RCC 7860 (cell line): ENCODE measurements at places on chromosomes 6 and 20.

DNA sequence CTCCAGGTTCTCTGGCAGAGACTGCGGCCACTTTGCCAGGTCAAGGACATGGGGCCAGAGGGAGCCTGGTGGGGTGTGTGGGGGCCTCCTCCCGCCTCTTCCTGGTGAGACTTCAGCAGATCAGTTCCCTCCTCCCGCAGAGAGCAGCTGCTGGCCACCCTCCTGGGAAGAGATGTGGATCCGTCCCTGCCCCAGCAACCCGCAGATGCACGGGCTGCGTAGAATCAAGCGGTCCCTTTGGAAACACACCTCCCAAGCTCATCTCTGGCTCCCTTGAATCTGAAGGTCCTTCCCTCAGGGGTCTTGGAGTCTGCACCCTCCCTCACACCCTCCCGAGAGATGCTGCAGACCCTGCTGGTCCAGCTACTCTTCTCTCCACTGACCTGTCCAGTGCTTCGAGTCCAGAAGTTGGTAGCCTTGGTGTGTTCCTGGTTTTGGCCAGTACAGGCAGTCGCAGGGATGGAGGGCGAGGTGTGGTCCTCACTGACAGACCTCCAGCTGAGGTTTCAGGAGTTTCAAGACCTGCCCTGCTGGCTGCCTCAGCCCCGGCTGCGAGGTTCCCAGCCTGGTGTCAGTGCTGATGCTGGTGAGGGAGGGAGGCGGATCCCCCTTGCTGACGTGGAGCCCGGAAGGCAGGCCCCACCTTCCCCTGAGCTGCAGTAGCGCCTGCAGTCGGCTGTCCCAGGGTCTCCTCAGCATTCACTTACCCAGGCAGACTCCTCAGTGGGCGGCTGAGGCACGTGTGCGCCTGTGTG, at the start of gene NPBWR2:
NPBWR2 (minus strand) TSS at position 585 of the 755 bp plus-strand sequence. CDS start 734 bp downstream, outside the sequence.
- DNase-seq: no peak

GRCh38 chr6:7809346-7809745, 83.4 kb downstream of the BMP6 start:
- DNase-seq: no peak

GRCh38 chr6:142802124-142802523, 142.9 kb downstream of the HIVEP2 start:
- DNase-seq: peak; percentile 91

DNA sequence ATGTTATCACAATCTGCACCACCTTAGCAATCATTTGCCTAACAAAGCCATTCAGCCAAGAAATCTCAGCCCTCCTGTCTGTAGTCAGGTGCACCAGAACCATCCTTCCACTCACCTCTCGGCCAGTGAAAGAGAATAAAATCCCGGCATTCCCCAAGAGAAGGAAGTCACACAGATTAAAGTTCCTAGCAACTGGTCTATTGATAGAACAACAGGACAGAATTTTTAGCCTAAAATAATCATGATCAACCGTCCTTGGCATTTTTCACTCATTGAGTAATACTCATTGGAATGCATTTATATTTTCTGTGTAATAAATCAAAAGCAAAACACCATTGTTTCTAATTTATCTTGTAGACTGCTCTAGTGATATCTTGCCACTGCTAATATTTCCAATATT, 85.7 kb upstream of the CDH4 start:
- DNase-seq: peak; percentile 21

DNA sequence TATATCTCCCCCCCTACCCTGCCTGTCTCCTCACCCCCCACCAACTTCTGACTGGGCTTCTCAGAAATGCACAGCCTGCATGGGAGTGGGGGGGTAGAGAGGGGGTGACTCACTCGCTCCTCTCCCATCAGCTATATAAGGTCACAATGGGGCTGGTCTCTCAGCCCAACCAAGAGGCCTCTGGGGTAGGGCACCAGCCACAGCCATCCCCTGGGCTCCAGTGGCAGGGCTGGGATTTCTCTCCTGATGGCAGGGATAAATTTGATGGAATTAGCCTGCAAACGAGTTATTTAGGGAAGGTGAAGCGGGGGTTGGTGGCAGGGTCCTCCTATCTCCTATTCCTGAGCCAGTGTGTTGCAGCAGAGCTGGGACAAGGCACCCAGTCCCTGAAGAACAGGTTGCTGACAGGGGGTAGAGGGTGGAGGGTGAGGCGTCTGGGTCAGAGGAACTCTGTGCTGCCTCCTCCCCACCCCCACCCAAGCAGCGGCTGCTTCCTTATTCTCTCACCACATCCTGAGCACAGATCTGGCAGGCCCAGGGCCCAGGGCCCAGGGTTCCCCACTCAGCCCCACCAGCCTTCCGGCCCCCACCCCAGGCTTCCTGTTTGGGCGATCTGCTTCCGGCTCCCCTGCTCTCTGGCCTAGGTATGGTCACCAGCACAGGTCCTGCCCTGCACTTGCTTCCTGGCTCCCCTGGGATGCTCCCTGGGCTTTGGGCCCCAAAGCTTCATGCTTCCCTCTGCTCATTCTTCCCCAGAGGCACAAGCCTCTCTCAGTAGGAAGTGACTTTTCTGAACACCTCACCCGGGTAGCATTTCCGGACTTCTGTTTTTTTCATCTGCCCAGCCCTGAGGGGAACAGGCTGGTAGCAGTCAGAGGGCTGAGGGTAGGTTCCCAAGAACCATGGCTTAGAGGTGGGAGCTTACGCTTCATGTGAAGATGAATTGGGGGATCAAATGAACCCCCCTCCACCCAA, 4.0 kb downstream of the PPP1R18 start:
- DNase-seq: peak; percentile 79

DNA sequence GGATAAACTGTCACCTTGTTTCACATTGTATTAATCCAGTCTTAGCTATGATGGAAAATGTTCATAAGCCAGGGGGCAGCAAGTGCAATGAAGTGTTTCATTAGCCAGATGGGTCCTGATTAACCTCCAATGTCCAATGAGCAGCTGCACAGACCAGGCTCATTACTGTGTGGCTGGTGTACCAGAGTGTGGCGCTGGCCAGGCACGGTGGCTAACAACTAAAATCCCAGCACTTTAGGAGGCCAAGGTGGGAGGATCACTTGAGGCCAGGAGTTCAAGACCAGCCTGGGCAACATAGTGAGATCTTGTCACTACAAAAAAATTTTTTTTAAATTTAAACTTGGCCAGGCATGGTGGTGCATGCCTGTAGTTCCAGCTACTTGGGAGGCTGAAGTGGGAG, 201.7 kb upstream of the FOXQ1 start:
- DNase-seq: no peak

DNA sequence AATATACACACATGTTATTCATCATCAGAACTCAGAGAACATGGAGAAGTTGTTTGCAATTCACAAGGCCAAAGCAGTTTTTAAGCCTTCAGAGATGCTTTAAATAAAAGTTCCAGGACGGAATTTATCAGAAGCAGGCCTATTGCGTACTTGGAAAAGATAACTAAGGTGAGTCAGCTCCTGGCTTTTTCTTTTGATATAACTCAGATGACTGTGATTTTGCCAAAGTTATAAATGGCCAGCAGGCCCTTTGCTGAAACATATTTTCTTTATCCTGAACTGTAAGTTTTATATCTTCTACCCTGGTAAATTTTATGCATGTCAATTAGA, 55.0 kb upstream of the PLCB1 start:
- DNase-seq: no peak

DNA sequence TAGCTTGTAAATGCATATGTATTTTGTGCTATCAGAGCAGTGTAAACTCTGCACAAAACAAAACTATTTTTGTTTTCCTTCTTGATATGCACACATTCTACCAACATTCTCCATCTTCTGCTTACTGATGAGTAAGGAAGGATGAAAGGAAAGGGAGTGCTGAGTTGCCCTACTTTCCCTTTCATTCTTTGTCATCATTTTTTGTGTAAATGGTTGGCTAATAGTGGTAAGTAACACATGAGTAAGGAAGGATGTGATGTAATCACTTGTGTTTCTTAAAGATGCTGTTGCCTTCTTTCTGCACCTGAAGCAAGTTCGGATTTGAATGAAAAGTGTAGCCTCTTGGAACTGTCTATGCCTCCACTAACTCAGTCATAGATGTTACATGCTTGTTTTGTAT, 4.6 kb upstream of the REV3L start:
- peak; percentile 33 for DNase-seq

DNA sequence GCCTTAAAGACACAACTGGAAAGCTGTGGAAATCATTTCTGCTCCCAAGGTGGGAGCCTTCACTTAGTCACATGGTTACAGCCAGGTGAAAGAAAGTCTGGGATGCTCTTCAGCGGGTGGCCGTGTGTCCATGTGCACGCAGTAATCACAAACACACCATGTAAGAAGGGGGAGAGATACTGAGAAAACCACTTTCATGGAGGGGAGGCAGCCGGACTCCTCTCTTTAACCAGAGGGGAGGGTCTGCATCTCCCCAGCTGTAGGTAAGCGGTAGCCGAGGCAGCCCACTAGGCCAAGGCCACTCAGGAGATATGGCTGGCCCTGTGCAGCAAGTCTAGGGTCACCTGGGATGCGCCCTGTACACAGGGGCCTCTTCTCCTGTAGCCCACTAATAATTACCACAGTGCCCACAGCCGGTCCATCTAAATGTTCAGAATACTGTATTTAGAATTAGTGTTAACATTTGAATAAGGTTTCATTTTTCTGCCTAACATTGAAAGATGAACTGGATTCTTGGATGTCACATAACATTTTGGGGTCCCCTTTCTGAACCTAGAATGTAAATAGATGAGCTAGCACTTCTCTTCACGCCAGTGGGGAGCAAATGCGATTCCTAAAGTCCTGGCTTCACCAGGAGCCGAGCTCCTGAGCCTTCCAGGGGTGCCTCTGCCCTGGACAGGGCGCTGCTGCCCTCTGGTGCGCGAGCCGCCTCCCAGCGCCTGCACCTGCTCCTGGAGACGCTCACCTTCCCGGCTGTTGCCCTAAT, 15.9 kb downstream of the GPR31 start:
- DNase-seq: no peak

DNA sequence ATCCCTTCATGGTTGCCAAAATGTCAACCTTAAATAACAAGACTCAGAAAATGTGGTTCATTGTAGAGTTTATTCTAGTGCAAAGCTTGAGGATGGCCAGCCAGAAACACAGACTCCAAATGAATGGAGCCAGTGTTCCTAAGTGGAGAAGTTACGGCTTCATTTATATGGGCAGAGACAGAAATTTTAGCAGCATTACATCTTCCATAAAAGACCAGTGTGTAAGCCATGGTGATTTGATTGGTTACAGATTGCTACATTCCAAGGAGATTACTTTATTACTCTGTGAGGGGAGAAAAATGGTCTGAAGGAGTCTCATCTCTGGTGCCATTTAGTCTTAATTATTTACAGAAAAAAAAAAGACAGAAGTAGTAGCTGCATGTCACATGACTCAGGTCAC, 97.8 kb downstream of the OTOR start:
- peak; percentile 16 for DNase-seq

DNA sequence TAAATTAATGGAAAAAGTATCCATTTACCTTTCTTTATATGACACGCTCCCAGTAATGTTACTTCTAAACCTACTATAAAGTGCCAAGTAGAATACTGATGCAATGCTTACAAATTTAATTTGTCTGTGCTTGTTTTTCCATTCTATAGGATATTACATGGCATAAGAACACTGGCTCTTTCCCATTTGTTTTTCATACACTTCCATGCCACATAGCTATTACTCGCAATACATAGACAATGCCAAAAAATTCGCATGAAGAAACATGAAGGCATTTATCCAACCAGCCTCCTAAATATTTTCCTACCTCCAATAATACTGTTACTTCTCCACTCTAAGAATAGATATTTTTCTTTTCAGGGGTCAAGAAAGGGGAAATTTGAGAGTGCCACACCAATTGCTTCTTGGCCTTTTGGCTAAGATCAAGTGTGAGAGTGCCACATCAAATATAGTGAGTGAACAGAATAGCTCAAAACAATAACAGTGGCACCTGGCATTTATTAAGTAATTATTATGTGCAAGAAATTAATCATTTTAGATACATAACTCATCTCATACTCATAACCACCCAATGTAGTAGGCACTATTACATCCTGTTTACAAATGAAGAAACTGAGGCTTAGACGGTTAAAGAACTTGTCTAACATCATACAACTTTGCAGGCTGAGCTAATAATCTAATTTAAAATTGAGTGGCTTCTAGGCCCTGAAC, 845 bp upstream of the DST start:
- no peak for DNase-seq

- no peak for DNase-seq
Observed at GRCh38 chr6:147738099-147738498, 229.6 kb downstream of the SAMD5 start.

DNA sequence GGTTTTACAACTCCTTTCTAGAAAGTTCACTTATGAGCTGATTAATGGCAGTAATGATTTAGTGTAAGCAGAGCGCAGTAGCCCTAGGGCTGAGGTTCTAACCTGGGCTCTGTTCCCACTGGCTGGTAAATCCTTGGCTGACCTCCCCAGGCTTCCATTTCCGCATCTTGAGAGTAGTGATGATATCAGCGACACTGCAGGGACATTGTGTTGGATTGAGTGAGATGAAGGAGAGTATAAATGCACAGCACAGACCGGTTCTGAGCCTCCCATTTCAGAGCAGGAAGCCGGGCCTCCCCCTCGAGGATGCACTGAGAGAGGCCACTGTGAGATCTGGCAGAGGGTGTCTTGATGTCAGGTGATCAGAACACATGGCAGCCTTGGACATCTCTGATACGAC, 477.2 kb upstream of the SULF2 start:
- DNase-seq: no peak

- DNase-seq: no peak
Observed at GRCh38 chr6:142345261-142345660, 43.5 kb downstream of the ADGRG6 start.
